ENCODE measurements at places on chromosomes 4 and X.

GRCh38 chr4:25970691-25971432 lies 56.8 kb downstream of the SMIM20 start:
- DNase-seq, result no peak

GRCh38 chr4:94540476-94540875 lies 88.7 kb downstream of the PDLIM5 start:
- DNase-seq, result no peak

- no peak for DNase-seq
These were observed 320.4 kb upstream of the KLF3 start for GRCh38 chr4:38343608-38344007.

DNA sequence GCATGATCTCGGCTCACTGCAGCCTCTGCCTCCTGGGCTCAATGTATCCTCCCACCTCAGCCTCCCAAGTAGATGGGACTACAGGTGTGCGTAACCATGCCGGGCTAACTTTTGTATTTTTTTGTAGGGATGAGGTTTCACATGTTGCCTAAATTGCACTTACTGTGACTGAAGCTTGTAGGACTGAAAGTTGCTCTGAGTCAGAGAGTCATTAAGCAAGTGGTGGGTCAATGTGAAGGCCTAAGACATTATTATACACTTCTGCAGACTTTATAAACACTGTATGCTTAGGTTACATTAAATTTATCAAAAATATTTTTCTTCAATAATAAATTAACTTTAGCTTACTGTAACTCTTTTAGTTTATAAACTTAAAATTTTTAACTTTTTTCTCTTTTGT lies 170.2 kb downstream of the FAT4 start:
- no peak for DNase-seq

- no peak for DNase-seq
These were observed 16.4 kb downstream of the BANK1 start for GRCh38 chr4:101806914-101807313.

DNA sequence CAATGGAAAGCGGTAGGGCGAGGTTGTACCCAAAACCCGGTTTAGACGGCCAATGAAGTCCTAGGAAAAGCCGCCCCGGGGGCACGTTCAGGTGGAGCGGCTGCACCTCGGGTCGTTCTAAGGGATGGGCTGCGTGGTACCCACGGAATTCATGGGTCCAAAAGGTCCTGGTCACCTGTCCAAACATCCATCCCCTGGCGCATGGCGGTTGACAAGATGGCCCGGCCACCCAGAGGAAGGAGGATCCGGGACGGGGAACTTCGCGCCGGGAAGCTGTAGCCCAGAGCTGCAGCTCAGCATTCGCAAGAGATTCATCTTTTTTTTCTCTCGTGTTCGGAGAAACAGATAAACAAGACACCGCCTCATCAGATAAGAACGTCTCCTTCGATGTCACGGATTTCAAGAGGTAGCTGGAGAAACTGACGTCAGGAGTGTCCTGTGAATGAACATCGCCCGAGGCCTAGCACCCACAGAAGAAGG lies 10.9 kb downstream of the PITX2 start:
- no peak for DNase-seq

- DNase-seq, result no peak
These were observed 98.7 kb downstream of the CPZ start for GRCh38 chr4:8691151-8691775.

- DNase-seq, result no peak
These were observed 59.8 kb downstream of the DDIT4L start for GRCh38 chr4:100130491-100130890.

DNA sequence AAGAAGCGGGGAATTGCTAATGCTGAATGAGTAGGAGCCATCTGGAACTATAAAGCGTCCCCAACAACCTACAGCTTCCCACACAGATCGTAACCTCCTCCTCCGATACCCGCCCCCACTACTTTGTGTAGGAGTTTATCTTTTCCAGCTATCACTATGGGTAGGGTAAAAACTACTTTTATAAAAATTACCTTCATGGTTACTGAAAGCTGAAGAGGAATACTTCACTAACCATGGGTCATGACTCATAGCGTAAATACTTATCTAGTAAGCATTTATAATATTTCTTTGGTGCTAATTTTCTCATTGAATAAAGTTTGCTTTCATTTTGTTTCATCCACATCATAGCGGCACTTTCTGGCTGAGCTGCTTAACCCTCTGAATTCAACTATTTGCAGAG lies 79.4 kb upstream of the TNIP3 start:
- no peak for DNase-seq

GRCh38 chr4:38188631-38189101 lies 228.5 kb downstream of the PTTG2 start:
- no peak for DNase-seq

- no peak for DNase-seq
These were observed 7.9 kb downstream of the EVC2 start for GRCh38 chr4:5700459-5700858.

- DNase-seq, result no peak
These were observed 274.4 kb upstream of the ARX start for GRCh38 chrX:25290132-25290531.

GRCh38 chr4:87103691-87104187 lies 116.7 kb downstream of the KLHL8 start:
- no peak for DNase-seq

- no peak for DNase-seq
These were observed 64.7 kb upstream of the RPL34 start for GRCh38 chr4:108555701-108556100.

GRCh38 chr4:39825741-39826231 lies 127.8 kb downstream of the UBE2K start:
- no peak for DNase-seq

- no peak for DNase-seq
These were observed 47.6 kb downstream of the SH3KBP1 start for GRCh38 chrX:19839770-19840254.

DNA sequence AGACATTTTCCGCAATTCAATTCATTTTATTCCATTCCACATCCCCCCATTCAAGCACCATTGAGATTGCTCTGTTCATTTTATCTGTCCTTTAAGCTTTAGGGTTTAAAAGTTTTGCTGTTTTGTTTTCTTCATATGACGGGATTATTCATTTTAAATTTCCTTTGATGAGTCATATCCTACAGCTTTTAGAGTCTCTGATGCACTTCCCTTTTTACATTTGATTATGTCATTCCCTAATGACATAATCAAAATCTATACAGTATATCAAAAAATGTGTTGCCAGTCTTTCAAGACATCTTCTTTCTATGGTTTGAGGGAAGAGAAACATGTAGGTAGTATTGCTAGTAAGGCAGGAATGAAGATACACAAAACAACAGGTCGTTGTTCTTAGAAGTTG lies 456.3 kb downstream of the PDGFC start:
- no peak for DNase-seq

DNA sequence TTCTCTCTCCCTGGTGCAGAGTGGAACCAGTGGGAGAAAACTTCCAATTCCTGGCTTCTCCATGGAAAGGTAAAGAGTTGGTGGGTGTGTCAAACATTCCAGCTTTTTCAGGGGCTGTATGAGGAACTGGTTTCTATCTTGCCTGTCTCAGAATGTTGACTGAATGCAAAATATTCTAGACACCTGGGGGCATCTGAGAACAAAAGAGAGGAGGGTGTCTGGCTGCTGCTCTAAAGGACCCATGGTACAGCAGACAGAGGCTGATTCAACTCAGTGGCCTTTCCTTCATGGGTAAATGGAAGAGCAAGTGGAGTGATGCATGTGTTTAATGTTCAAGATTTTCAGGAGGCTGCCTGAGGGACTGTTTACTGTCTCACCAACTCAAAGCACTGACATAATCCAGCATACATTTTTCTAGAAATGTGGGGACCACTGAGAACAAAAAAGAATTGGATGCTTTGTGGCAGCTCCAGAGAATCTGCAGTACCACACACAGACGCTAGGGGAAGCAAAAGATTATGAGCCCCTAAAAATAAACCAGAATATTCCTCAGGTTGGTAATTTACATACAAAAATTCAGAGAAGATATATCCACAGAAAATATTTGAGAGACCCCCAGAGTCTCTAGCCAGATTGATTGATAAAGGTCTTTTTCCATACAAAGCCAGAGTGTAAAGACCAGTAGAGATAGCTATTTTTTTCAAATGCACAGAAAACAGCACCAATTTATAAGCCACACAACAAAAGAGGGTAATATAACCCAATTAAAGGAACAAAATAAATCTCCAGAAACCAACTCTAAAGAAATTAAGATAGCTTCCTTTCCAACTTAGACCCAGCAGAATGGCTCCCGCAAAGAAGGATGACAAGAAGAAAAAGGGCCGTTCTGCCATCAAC lies 48.0 kb upstream of the STARD8 start:
- DNase-seq, result no peak

GRCh38 chr4:70749313-70749712 lies 27.5 kb downstream of the RUFY3 start:
- DNase-seq, result no peak

- DNase-seq, result no peak
These were observed 5.7 kb downstream of the TRIM75 start for GRCh38 chr4:165059386-165059785.

- no peak for DNase-seq
These were observed 6.5 kb downstream of the HMX1 start for GRCh38 chr4:8864912-8865680.

DNA sequence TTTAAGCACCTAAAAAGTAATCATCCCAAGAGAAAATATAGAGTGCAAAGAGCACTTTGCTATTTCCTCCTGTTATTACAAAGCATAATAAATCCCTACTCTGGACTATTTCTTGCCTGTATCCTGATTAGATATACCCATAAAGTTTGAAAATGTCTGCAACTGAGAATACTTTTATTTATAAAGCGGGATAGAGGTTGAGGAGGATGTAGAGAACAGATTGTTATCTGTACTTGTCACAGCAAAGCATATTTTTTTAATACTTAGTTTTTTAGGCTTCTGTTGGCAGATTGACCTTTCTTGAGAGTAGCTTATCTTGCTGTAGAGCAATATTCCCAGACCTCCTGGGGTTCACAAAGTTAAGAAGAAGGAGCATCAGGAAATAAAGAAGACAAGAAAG lies 396.1 kb downstream of the KCNIP4 start:
- no peak for DNase-seq

GRCh38 chrX:68183612-68184214 lies 249.6 kb downstream of the OPHN1 start:
- DNase-seq, result no peak

GRCh38 chrX:23896981-23897380 lies 10.8 kb downstream of the APOO start:
- no peak for DNase-seq

- no peak for DNase-seq
These were observed 24.5 kb upstream of the SPP1 start for GRCh38 chr4:87950936-87951511.

DNA sequence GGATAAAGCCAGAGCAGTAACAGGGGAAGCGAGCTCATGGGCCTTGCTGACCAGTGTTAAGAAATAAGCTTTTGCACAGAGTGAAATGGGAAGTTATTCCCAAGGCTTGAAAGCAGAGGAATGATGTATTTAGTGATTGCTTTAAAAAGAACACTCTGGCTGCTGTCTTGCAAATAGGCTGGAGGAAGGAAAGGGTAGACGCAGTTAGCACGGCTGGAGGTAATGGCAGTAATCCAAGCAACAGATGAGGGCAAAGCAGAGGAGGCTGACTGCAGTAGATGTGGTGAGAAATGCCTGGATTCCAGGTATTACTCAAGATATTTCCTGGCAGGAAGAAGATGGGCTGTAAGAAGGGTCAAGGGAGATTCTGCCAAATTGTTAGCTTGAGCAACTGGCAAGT lies 1342.3 kb upstream of the AGA start:
- DNase-seq, result no peak

DNA sequence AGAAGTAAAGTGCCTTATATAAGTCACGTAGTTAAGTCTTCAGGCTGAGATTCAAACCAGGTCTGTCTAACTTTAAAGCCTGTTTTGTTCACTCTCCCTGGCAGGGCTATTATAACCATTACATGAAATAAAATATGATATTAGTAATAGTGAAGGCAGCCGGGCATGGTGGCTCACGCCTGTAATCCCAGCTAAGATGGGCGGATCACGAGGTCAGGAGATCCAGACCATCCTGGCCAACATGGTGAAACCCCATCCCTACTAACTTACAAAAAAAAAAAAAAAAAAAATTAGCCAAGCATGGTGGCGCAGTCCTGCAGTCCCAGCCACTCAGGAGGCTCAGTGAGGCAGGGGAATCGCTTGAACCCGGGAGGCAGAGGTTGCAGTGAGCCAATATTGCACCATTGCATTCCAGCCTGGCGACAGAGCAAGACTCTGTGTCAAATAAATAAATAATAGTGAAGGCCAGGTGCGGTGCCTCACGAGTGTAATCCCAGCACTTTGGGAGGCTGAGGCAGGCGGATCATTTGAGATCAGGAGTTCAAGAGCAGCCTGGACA lies 22.1 kb upstream of the SOWAHD start:
- DNase-seq, result no peak

DNA sequence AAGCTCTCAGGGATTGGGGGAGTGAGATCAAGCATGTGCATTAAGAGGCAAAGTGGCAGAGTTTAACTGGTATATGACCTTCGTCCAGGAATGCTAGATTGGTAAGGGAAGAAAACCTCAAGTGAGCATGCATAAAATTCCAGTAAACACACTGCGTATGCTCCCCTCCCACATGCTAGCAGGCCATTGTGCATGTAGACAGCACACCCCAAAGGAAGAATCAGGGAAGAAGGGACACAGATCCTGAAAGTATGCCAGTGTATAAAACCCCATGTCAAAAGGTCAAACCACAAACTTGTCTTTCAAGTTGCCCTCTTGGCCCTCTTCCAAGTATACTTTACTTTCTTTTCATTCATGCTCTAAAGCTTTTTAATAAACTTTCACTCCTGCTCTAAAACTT lies 405.2 kb upstream of the CNKSR2 start:
- DNase-seq, result no peak

DNA sequence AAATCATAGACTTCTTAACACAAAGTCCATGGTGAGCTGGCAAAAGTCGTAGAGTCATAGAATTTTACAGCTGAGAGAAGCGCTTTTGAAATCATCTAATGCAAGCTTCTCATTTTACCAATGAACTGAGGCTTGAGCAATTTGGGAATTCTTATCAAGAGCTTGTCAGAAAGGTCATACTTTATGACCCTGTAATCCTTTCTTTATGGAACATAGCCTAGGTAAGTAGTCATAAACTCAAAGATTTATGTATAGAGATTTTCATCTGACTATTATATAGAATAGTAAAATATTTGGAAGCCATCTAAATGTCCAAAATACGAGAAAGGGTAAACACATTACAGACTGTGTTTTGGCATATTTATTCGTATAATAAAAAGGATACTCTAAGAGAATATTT lies 563.5 kb downstream of the PCDH7 start:
- DNase-seq, result no peak

- no peak for DNase-seq
These were observed 269.1 kb upstream of the ZFP42 start for GRCh38 chr4:187726485-187726884.

Measured in psoas muscle (tissue), 8 donors.